ENCODE measurements at places on chromosomes 12 and 14.
A peak's percentile ranks its signal among the peaks of the same experiment; 100 is the strongest.

- DNase-seq = no peak
Measured at GRCh38 chr14:24700511-24700910, 66.5 kb upstream of the GZMB start.

GRCh38 chr14:37081218-37081617 lies 91.2 kb downstream of the SLC25A21 start:
- no peak for DNase-seq

- DNase-seq = no peak
Measured at GRCh38 chr14:54048311-54048710, 91.7 kb upstream of the BMP4 start.

GRCh38 chr12:51160814-51161459 lies 12.0 kb downstream of the TFCP2 start:
- no peak for DNase-seq

DNA sequence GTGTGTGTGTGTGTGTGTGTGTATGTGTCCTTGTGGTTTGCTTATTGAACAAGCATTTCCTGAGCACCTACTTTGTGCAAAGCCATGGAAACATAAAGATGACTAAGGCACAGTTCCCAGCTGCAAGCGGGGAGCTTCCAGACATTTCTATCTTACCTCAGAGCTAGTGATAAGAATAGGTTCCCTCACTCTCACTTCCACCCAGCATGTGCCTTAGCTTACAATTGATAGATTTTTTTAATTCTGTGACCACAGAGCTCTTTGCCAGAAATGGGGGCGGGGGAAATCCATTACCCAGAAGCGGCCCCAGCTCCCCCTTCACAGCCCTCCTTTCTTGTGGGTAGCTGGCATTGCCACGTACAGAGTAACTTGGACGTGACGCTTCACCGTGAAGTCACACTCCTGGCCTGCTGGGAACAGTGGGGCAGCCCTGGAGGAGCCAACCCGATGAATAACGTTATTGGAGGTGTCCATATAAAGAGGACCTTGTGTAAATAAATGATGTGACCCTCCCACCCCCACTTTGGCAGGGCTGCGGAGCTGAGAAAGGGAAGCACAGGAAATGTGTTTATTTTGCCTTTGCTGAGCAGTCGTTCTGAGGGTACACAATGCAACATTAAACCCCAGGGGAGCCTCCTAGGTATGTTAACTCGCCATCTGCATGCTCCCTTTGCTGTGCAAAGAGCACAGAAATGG lies 238.9 kb downstream of the CHST11 start:
- peak; percentile 56 for DNase-seq

- no peak for DNase-seq
Measured at GRCh38 chr14:35285168-35286002, 6.8 kb upstream of the PSMA6 start.

DNA sequence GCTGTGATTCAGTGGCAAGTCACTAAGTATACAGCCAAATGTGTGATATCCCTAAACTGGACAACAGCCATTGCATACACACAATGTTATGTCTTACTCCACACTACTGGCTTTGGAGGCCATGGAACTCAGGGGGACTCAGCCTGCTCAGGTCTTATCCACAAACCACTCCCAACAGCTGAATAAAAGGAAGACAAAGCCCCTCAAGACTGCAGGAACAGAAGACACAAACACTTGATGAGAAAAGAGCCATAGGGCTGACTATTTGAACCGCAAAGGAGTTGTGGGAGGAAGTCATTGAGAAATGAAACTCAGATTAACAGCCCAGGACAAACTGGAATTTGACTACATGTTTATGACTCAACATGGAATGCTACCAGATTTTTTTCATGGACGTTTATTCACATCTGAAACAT lies 40.9 kb downstream of the PTGER2 start:
- DNase-seq = no peak

- DNase-seq = no peak
Measured at GRCh38 chr14:61147831-61148549, 133.1 kb downstream of the TMEM30B start.

GRCh38 chr12:73112035-73112816 lies 840.1 kb downstream of the TRHDE start:
- DNase-seq = no peak

- no peak for DNase-seq
Measured at GRCh38 chr12:40834321-40834720, 142.1 kb downstream of the CNTN1 start.

GRCh38 chr12:47367912-47368537 lies 288.3 kb upstream of the AMIGO2 start:
- DNase-seq = no peak

DNA sequence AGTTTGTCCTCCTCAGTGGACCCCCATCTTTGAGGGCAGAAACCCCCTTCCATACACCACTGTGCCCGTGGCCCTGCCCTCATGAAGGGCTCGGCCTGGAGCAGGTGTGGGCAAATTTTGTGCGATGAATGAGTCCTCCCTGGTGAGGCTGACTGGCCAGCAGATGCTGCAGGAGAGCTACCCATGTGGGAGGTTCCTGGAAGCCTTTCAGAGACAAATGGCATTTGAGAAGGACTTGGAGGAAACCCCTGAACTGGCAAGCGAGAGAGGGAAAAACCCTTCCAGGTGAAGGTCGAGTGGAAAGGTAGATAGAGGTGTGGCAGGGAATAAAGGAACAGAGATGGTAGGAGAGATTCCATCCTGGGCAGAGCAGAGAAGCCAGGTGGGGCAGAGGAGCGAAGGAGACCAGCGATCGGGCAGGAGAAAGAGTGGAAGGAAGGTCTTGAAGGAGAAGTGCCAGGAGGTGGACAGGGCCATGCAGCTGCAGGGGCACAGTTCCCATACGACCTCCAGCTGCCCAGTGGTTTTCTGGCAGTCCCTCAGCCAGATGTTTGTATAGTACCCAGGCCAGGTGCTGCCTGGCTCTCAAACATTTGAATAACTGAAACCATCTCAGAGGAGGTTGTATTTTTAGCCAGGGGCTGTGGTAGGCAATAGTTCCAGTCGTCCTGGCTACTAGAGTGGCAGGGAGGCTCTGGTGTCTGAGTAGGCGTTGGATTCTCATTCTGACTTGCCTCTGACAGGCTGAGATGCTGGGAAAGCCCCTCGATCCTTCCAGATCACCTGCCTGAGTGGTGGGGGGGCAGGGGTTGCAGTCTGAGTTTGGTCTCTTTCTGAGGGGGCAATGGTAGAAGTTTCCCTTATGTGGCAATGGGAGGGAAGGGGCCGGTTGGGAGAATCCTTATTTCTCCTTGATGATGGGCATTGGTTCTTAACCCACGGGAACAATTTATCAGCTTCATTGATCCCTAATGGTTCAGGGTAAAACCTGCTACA lies 40.1 kb downstream of the FBXL14 start:
- DNase-seq = no peak

- DNase-seq = no peak
Measured at GRCh38 chr12:116880817-116881324, 370 bp downstream of the HRK start.

DNA sequence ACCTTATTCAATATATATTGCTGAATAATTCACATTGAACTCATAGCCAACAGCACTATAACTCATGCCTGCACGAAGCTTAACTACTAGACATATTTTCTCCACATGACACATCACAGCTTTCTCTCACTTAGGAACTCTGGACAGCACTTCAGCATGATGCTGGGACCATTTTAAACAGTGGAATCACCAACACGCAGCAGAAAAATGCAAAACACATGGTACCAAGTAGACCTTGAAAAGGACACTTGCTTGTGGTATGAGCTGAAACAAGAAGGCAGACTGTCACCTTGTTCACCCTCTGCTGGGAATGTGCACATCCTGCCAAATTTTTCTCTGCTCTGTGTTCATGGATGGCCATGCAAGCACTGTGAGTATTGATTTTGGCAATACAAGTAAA lies 34.8 kb upstream of the CD9 start:
- DNase-seq = no peak

GRCh38 chr12:1130571-1130970 lies 139.5 kb downstream of the ERC1 start:
- no peak for DNase-seq

DNA sequence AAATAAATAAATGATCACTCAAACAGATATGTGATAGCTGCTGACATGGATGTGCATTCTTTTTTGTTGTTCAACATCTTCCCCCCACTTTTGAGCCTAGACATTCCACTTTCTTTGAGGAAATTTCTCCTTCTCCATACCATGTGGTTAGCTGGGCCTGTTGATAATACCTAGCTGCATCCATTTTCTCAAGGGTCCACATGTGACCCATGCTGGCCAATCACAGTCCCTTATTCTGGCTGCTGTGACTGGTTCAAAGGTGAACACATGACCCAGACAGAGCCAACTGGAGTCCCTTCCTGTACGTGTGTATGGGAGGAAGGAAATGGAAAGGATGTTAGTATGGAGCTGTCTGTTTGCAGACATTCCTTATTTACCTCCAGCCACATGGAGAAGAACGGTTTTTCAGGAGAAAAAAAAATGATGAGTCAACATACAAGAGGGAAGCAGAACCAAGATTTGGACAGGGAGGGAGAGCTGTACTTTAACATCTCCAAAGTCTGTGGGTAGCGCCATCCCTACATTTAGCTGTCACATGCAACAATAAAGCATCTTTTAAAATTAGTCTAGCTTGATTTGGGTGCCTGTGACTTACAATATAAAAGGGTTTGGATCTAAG lies 391.7 kb upstream of the TBX3 start:
- no peak for DNase-seq

DNA sequence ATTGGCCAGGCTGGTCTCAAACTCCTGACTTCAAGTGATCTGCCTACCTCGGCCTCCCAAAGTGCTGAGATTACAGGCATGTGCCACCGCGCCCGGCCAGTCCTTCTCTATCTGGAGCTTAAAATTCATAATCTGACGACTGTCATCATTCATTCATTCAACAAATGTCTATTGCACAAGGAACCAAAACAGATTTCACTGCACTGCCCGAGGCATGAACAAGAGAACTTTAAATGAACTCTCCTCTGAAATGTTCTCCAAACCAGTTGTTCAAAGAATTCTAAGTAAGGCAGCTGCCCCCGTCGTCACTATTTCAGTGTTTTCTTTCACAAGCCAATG lies 44.8 kb upstream of the METAP2 start:
- DNase-seq = no peak

DNA sequence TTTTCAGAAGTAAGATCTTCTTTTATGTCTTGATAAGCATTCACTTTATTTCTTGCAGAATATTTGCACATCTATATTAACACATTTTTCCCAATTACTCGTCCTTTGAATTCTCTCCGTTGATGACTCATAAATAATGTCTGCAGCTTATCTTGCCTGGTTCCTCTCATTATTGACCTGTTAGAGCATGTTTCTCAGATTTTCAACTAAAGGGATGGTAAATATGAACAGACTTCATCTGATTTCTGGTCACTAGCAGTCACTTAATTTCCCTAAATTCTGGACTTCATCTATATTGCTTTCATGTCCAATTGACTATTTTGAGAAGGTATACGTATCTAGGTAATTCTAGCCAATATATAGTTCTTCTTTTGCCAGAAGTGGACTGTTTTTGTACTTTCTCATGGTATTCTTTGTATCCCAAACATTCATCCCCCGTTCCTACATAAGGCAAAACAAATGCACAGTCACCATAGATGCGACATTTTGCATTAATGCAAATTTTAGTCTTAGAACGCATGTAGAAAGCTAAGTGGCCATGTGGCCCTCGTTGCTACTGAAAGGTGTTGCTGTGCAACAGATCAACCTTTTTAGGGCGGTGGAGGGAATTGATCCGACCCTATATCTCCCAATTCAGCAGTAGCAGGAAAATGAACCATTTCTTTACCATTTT lies 6.2 kb downstream of the PIK3C2G start:
- no peak for DNase-seq

DNA sequence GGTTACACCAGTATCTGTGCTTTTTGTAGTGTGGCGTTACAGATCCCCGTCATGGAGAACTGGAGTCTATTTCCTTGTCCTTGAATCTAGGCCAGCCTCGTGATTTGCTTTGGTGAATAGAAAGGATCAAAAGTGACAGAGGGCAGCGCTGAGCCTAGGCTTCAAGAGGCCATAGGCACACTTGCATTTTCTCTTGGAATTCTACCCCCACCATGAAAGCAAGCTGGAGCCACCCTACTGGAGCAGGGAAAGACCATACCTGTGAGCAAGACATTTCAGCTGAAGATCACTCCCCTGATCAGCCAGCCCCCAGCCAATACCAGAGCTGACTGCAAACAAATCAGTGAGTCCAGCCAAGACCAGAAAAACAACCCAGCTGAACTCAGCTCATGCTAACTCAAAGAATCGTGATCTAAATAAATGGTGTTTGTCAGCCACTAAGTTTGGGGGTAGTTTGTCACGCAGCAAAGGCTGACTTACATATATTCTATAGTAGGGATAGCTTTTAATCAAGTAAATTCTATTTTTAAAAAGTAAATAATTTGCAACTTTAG lies 521.9 kb upstream of the TBX3 start:
- DNase-seq = no peak

DNA sequence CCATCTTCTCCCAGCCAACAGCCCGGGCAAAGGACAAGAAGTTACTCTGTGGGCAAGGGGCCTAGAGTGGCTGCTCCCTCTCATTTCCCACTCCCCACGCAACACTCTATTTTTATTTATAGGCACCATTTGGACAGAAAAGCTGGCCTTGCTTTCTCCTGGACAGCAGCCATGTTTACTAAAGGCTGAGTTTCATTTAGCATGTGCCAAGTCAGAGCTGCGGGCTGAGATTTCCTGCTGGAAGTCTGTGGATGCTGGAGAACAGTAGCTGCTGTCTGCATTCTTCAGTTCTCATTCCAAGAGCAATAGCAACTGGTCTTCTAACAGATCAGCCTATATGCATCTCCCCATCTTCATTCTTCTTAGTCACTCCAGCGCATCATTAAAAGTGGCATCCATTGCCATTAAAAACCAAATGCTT lies 8.3 kb downstream of the COL2A1 start:
- no peak for DNase-seq

- no peak for DNase-seq
Measured at GRCh38 chr12:49661191-49661590, 37.8 kb downstream of the PRPF40B start.

GRCh38 chr14:59148334-59148900 lies 40.0 kb upstream of the DAAM1 start:
- no peak for DNase-seq

GRCh38 chr12:13368431-13368830 lies 171.9 kb downstream of the EMP1 start:
- no peak for DNase-seq

DNA sequence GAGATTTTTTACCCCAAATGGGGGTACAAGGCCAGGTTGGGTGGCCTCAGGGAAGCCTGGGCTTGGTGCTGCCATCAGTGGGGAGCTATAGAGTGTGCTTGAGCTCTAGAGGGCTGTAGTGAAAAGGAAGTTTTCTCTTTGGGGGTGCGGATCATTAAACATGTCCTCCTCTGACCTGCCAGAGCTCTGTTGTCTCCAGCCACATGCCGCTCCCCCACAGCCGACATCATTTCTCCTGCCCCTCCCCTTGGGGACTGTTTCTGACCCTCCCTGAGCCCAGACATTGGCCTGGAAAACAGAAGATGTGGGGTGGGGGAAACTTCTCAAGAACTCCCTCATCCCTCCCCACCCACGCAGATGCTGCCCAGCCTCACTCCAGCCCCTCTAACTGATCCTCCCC lies 25.3 kb downstream of the DTX1 start:
- DNase-seq = no peak

All from stimulated activated CD8-positive, alpha-beta memory T cell treated with anti-CD3 and anti-CD28 coated beads, Interleukin-7, amount 100 ng/mL, for 24 hours (primary cell).